Activated T-cell treated with anti-CD3 and anti-CD28 coated beads for 4 hours (primary cell): ENCODE measurements at places on chromosomes 11 and 22.

GRCh38 chr22:40007853-40008710 is 13.3 kb downstream of the FAM83F start:
- no peak for DNase-seq

GRCh38 chr11:35173616-35174566 is 34.9 kb downstream of the CD44 start:
- DNase-seq: no peak

- no peak for DNase-seq
Measured at GRCh38 chr22:32987081-32987631, 71.0 kb downstream of the SYN3 start.

GRCh38 chr11:132792341-132793140 is 739.8 kb downstream of the OPCML start:
- DNase-seq: no peak

DNA sequence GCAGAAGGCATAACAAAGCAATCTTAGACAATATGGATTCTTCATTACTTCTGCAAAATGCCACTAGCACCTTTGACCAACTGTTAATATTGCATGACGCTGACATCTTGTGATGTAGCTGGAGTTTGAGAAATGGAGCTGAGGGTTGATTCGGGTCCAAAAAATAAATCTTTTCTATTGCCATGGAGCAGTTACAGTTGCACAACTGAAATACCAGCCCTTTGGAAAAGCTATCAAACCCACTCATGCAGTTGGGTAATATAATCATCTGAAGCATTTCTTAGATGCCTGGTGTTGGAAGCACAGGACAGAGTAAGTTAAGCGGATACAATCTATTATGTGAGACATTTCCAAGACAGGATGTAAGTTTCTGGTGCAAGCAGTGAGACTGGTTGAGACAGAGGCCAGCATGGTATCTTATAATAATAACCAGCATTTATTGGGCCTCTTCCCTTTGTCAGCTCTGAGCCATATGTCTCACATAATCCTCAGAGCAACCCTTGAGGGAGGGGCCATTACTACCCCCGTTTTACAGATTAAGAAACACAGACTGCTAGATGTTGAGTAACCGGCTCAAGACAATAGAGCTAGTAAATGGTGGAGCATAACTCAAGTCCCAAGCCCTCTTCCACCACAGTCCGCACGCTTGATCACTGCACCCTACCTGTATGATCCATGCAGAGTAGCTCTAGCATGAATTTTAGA is 74.9 kb upstream of the CAPRIN1 start:
- no peak for DNase-seq

- no peak for DNase-seq
Measured at GRCh38 chr11:128146926-128147605, 440.3 kb downstream of the ETS1 start.

GRCh38 chr11:44967930-44968496 is 17.3 kb upstream of the TP53I11 start:
- no peak for DNase-seq
